Activated CD4-positive, CD25-positive, alpha-beta regulatory T cell treated with anti-CD3 and anti-CD28 coated beads, Interleukin-2, amount 50 U/mL, for 24 hours (primary cell): ENCODE measurements at places on chromosomes 4 and X.

DNA sequence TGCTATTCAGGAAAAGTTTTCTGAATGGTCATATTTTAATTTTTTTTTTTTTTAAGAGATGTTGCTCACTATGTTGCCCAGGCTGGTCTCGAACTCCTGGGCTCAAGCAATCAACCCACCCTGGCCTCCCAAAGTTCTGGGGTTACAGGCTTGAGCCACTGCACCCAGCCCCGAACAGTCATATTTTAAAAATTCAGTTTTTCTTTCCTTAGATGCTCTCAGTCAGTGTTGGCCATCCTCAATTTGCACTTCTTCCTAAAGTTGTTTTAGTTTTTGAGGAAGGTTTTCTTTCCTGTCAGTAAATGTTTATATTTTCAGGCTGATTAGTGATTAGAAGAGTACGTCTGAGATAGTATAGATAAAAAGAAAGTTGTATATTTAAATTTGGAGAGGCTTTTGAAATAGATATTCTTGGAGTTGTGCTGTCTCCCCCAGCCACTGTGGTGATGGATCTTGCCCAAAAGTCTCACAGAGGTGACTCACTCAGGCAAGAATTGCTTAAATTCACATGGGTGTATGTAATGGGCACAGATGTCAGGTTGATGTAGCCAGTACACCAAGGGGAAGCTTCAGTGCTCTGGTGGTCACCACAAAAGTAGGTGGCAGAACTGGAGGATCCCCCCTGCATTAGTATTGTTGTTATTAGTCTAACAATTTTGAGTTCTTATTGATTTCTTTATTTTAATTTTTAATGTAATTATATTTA, 72.2 kb upstream of the ELOVL6 start:
- ATAC-seq = no peak

- no peak for ATAC-seq
These were observed 38.4 kb upstream of the STS start for GRCh38 chrX:7109049-7109531.

- ATAC-seq = no peak
These were observed 1.5 kb upstream of the NWD2 start for GRCh38 chr4:37243051-37243450.

GRCh38 chr4:106707776-106708463, 328.2 kb downstream of the DKK2 start:
- ATAC-seq = no peak

DNA sequence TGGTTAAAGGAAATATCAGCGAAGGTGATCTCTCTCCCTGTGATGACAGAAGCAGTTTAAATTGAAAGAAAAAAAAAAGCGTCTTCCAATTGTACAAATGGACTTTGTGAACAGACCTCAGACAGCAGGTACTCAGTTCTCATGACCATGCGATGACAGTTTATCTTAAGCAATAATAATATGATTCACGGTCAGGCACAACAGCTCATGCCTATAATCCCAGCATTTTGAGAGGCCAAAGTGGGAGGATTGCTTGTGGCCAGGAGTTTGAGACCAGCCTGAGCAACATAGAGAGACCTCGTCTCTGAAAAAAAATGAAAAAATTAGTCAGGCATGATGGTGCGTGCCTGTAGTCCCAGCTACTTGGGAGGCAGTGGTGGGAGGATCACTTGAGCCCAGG, 51.0 kb downstream of the RELL1 start:
- no peak for ATAC-seq

DNA sequence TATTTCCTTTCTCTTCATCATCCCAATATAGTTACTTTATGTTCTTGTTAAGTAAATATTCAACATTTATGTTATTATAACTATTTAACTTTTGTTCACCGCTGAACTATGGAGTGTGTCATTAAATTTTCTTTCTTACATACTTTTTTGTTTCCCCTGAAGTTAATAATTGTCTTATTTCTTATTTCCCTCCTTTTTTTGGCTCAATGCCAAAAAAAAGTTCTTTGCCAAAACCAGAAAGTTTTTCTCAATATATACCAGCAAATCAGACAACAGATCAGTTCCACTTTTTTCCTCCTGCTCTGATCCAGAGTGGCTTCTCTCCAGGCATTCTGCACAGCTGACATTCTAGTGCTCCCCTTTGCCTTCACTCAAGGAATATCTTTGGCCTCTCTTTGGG, 187.0 kb upstream of the PPARGC1A start:
- ATAC-seq = no peak

- no peak for ATAC-seq
These were observed 105.2 kb upstream of the FGF16 start for GRCh38 chrX:77342004-77342403.

- ATAC-seq = no peak
These were observed 244.3 kb upstream of the DCAF8L1 start for GRCh38 chrX:28225513-28225912.

DNA sequence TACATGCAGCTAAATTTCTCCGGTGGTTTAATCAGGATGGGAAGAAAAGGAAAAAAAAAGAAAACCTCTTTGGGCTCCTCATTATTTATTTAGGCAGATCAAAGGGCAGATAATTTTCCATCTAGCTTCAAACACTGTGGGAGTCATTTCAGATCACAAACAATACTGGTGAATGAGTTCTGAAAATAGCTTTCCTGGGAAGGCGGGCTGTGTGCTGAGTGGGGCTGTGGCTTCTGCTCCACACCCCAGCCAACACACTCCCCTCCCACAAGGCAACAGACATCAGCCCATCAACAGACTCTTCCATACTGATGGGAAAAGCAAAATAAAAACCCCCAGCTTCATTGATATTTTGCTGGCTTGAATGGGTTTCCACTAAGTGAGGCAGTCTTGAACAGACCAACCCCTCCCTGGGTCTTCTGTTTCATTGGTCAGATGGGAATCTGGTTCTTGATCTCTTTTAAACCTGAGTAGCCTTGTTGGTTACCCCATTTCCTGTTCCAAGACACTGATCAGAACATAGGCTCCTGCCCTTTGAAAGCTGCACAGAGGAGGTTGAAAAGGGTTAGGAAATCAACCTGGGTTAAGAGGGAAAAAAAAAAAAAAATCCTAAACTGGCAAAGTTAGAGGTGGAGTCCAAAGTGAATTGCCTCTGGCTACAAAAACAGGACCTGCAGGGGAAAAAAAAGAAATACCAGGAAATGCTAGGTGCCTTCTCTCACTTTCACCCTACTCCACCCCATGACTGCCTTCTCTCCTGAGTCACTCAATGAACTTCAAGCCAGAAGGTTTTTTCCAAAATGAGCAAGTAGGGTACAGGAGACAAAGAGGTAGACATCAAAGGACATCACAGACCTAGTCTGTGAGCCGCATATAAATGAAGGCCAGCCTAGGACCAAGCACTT, 20.0 kb downstream of the AMOT start:
- ATAC-seq = no peak

DNA sequence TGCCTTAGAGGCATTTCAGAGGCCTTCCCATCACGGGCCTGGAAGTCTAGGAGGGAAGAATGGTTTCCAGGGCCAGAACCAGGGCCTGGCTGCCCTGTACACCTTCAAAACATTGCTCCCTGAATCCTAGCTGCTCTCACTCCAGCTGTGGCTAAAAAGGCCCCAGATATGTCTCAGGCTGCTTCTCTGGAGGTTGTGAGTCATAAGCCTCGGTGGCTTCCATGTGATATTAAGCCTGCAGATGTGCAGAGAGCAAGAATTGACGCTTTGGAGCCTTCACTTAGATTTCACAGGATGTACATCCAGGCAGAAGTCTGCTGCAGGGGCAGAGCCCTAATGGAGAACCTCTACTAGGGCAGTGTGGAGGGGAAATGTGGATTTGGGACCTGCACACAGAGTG, 502.5 kb downstream of the GRXCR1 start:
- ATAC-seq = no peak

GRCh38 chr4:118772081-118772766, 63.7 kb downstream of the SEC24D start:
- ATAC-seq = peak; percentile 61

DNA sequence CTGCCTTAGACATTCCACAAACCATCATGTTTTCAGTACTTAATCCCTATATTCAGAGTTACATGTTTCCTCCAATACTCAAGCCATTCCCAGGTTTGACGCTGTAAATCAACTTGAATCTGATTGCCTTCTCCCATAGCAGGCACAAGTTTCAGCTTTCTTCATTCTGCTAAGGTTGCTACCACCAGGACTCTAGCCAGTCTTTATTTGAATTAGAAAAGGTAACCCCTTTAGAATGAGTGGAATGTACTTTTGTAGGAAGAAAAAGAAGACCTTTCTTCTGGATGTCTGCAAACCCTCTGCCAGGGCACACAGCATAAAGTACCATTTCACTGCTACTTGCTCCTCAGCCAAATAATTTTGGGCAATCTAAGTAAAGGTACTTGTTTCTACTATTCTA, 10.7 kb upstream of the RBMXL3 start:
- ATAC-seq = no peak

GRCh38 chrX:136130931-136131833, 16.2 kb upstream of the FHL1 start:
- ATAC-seq = peak; percentile 93

DNA sequence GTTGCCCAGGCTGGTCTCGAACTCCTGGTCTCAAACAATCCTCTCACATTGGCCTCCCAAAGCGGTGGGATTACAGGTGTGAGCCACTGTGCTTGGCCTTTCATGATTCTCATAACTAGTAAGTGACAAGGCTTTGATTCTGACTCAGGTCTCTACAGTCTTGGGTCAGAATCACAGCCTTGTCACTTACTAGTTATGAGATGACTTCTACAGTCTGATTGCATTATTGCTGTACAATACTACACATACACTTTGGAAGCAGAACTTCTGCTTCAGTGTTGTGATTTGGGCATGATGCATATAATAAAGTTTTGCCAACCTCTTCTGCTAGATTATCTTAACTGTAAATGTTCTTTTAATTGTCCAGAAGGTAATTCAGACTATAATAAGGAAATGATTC, 123.3 kb downstream of the KDM6A start:
- peak; percentile 91 for ATAC-seq

- no peak for ATAC-seq
These were observed 2.7 kb downstream of the HS6ST2 start for GRCh38 chrX:132955690-132956089.

DNA sequence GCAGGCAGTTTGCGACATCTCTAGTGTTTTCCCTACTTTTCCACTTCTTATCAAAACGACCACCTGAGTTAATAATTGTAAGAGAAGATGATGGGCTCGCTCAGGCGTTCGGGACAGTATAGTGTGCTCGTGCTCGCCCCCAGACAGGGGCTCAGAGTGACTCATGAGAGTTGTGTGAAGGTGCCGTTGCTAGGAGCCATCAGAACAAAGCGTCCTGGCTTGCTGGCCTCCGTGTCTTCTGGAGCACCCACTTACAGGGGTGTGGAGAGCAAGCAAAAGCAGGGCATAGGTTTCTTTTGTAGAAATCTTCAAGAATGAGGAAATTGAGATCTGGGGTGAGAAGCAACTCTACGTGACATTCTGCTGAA, 73.0 kb upstream of the ADGRG2 start:
- no peak for ATAC-seq

- ATAC-seq = no peak
These were observed 65.9 kb downstream of the ATP10D start for GRCh38 chr4:47550899-47551548.

GRCh38 chrX:153800177-153800722, 5.8 kb downstream of the SSR4 start:
- no peak for ATAC-seq

- no peak for ATAC-seq
These were observed 2.9 kb downstream of the RAPGEF2 start for GRCh38 chr4:159105761-159106243.

DNA sequence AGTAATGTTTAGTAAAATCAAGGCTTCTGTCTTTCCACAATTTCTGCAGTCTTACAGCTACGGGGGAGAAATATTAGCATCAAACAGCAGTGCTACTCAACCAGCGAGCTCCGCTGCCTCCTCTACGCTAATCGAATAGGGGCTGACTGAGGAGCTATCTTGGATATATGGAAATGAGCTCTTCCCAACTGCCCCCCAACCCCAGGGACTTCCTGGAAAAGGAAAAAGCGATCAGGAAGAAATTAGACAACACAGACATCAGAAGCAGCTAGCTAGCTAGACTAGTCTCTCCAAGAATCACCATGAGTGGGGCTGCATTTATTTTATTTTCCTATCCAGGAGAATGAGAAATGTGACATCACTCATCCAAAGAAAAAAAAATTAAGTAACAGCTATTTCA, 7.6 kb downstream of the NKX6-1 start:
- ATAC-seq = no peak

DNA sequence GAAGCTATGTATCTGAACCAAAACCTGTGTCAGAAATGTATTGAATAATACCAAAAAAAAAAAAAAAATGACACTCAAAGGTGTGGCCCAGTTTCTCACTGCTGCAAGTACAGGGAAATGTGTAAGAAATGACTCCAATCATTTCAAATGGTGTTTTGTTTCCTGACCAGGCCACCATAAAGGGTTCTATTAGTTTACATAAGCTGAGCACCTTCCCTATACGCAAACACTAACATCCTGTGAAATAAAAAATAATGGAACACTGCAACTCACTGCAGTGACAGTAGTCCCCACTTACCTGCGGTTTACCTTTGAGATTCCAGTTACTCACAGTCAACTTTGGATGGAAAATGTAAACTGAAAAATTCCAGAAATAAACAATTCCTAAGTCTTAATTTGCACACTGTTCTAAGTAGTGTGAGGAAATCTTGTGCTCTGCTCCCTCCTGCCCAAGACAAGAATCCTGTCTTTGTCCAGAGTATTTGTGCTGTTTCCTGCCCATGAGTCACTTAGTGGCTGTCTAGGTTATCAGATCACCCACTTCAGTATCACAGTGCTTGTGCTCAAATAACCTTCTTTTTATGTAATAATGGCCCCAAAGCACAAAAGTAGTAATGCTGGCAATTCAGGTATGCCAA, 265.3 kb downstream of the RCHY1 start:
- no peak for ATAC-seq

DNA sequence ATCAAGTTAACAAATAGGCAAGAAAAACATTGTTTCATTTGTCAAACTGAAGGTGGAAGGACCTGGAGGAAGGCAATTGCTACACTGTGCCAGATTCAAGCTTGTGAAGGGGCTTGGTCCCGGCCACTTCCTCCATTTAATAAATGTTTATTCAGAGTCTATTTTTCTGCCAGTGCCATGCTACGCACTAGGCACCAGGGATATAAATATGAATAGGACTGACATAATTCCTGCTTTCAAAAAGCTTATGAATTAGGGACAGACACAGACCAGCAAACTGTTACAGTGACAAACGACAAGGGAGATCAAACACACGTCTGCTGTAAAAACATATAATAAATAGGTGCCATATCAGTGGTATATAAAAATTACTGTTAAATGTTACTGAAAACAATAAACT, 571 bp downstream of the TLR6 start:
- no peak for ATAC-seq

DNA sequence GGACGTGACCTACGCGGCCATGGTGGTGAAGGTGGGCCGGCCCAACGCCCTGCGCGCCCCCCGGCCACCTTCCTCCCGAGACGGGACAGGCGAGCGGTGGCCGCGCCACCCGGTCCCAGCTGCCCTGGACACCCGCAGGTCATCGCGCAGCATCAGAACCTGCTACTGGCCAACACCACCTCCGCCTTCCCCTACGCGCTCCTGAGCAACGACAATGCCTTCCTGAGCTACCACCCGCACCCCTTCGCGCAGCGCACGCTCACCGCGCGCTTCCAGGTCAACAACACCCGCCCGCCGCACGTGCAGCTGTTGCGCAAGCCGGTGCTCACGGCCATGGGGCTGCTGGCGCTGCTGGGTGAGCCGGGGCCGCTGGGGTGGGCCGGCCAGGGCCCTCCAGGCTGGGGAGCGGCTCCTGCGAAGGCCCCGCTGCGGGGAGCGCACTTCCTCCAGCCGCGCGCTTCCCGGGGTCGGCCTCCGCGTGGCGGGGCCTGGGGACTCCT, 9.0 kb upstream of the SLC26A1 start:
- no peak for ATAC-seq

GRCh38 chrX:139844163-139844562, 88.7 kb downstream of the ATP11C start:
- peak; percentile 72 for ATAC-seq

- ATAC-seq = no peak
These were observed 98.9 kb downstream of the KLHL8 start for GRCh38 chr4:87121341-87122065.
